Hematopoietic multipotent progenitor cell treated with erythropoietin and hydrocortisone succinate and interleukin-3 and kit ligand, for 17 days (in vitro differentiated cells): ENCODE measurements at places on chromosomes 6 and 20.

GRCh38 chr6:132198896-132199295 is 202.4 kb downstream of the MOXD1 start:
- no peak for DNase-seq

- no peak for DNase-seq
Measured at GRCh38 chr6:130697995-130698535, 129.1 kb upstream of the SMLR1 start.

DNA sequence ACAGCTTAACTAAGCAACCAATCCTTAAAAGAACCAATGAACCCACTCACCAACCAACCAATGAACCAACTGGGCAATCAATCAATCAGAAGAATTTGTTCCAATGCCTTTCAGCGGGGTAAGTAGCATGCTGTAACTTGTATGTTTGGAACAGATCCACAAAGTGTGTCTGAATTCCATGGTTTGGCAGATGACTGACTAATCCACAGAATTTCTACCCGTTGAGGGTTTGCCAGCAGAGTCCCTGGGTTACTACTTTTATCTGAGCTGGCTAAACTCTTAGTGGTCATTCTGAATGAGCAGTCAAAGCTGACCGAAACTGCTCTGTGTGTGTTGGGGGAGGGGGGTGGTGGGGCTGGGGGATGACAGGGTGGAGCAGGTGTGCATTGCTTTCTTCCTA is 125.0 kb upstream of the JAG1 start:
- DNase-seq = no peak

GRCh38 chr20:44582311-44583025 is at the start of gene PKIG:
Gene PKIG (plus strand): TSS chr20:44582579. CDS start chr20:44614557, 31,978 bp downstream.
- DNase-seq = no peak

GRCh38 chr6:155215906-155216305 is 47.9 kb upstream of the CLDN20 start:
- no peak for DNase-seq

DNA sequence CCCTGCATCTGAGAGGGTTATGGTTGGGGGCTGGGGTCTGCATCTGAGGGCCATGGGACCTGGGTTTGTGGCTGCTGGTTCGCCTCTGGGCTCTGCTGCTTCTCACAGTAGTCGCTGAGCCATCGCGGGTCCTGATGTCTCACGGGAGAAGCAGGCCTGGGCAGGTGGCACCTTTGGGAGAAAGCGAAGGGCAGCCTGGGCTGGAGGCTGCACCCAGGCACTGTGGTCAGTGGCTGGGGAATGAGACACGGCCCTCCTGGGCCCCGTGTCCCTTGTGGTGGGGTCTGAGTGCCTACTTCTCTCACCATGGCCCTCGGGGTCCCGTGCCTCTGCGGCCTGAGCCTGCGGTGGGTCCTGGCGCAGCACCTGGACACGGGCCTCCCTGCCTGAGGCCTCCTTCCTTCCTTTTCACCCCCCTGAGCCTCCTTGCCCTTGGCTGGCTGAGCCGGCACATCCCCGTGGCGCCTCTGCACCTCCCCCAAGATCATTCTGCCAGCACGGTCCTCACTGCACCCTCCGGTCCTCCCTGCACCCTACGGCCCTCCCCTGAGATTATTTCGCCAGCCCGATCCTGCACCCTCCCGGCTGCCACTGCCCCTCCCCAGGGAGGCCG is 206.0 kb downstream of the ERMARD start:
- DNase-seq = no peak

GRCh38 chr20:11086970-11087369 is 413.2 kb upstream of the JAG1 start:
- no peak for DNase-seq

GRCh38 chr6:157558487-157559200 is 177.7 kb downstream of the ZDHHC14 start:
- no peak for DNase-seq

DNA sequence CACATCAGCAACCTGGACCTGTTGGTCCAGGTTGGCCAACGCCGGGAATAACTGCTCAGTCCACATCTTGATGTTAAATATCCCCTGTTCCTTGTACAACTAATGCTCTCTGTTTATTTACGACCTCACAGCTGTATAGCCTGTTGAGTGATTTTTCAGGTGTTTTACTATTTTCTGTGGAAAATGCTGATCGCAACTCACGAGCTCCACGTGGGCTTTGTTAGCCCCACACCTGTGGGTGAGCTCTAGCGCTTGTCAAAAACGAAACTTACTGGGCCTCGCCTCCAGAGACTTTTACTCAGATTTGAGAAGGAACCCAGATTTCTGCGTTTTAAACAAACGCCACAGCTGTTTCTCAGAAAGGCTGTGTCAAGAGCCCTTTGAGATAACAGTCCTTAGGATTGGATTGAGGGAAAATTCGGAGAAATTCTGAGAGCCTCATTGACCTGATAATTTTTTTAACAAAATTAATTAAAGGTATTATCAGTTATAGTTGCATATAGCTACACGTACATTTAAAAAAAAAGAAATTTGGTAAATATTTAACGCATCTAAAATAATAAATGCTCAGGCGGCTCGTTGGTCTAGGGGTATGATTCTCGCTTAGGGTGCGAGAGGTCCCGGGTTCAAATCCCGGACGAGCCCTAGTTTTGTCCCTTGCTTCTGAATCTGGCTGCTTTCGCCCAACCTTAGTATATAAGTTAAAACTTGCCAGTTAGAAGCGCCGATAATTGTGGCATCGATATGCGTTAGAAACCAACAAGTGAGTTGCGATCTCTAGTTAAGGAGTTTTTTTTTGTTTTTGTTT is 16.7 kb downstream of the HMGN4 start:
- DNase-seq = peak; percentile 86

GRCh38 chr6:34412016-34412415 is 13.9 kb downstream of the RPS10 start:
- DNase-seq = no peak

- no peak for DNase-seq
Measured at GRCh38 chr6:142816031-142816430, 128.9 kb downstream of the HIVEP2 start.

DNA sequence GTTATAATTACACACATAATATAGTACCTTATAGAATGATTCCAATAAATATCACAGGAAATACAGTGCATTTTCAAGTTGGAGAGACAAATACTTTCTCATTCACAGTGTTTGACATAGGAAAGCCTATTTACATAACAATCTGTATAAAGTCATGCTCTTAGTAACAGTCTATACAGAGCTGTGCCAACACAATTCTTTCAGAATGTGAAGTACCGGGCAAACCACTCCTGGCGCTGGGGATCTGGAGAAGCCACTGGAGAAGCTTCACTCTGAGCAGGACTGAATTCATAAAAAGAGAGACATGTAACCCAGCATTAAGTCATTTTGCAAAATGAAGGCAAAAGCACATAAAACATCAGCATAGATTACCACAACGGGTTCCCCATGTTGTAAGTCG is 24.9 kb upstream of the MCM9 start:
- no peak for DNase-seq

- no peak for DNase-seq
Measured at GRCh38 chr6:111157412-111157811, 70.1 kb downstream of the SLC16A10 start.

DNA sequence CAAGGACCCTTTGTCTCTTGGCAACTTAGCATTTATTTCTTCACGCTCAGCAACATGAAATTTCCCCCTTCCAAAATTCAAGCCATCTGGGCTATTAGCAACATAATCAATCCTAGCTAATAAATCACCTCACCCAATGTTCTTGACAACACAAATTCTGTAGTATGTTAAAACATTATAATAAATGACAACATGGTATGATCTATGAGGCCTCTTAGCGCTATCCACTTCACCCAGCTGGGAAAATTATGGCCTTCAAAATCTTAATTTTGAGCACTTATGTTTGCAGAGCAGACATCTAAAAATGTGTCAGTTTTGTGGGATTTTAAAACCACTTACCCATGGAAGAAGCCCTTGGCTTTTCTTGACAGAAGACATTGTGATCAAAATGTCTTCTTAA is 181.9 kb downstream of the HDGFL1 start:
- DNase-seq = no peak

DNA sequence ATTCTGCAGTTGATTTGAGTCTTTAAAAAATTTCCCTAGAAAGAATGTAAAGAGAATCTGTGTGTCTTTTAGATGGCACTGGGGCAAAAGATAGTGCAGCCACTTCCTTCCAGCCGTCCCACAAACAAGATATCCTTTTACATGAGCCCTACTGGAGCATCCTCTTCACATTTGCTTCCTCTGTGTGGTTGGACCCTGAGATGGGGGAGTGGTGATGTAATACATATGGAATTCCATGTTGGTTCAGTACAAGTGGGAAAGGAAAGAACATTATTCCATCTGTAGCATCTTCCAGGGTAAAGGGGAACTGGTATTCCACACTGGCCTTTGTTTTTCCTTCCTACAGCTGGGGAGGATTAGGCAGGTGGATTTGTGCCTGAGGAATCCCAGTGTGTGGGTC is 78.9 kb upstream of the ISM1 start:
- no peak for DNase-seq

- no peak for DNase-seq
Measured at GRCh38 chr6:112117554-112117953, 30.2 kb downstream of the FAM229B start.

- no peak for DNase-seq
Measured at GRCh38 chr6:131754715-131755567, 44.1 kb upstream of the CTAGE9 start.

- DNase-seq = no peak
Measured at GRCh38 chr20:11810311-11811083, 107.2 kb upstream of the BTBD3 start.

DNA sequence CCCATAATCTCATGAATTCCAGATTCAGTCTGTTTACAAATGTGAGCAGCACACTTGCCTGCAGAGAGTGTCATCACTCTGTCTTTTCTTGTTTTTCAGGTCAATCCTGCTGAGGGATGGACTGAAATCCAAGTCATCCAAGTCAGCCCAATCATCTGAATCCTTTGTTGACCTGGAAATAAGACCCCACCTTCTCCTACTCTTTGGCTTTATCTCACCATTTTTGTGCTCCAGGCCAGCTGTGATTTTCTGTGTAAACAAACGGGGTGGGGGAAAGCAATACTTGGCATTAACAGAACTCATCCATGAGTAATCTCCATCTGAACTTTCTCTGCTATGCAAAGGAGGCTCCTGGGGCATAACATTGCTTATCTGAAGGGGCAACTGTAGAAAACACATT is 16.9 kb upstream of the GSTA4 start:
- no peak for DNase-seq

GRCh38 chr6:26045065-26045927 is 41.9 kb upstream of the HFE start:
- peak; percentile 95 for DNase-seq

DNA sequence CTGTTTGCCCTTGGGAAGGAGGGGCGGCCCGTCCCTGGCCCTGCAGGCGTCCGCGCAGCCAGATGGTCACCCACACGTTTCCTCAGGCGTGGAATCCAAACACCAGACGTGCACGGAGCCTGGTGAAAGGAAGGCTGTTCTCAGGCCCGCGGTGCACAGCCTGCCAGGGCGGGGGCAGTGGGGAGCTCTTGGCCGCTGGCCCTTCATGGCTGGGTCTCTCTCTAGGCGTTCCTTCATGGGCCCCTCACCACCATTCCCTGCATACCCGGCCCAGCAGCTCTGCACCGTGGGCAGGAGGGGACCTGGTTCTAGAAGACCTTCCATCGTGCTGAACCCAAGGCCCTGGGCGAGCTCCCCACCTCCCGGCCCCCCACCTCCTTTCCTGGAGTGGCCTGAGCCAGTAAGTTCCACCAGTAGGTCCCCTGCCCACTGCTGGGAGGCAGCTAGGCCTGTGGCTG is 30.4 kb upstream of the SMOC2 start:
- no peak for DNase-seq

DNA sequence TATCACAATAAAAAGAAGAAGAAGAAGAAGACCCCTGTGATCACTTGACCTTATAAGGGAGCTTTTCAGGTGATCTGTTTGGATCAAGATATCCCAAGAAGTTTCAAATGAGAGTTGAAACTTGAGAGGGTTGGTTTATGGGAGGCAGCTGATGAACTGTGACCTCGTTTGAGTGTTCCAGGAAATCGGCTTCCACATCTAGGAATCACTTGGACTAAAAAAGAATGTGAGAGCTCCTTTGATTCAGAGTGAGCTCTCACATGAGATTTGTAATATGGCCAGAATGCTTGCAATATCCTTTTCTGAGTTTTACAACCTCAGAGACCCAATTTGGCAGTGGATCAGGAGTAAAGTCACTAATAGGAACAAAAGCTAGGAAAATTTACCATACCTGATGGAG is 228.1 kb downstream of the ATXN1 start:
- DNase-seq = no peak

GRCh38 chr6:167574431-167575151 is 249.7 kb downstream of the TTLL2 start:
- no peak for DNase-seq

- DNase-seq = no peak
Measured at GRCh38 chr6:123838505-123839234, 35.0 kb downstream of the NKAIN2 start.

GRCh38 chr20:1979106-1979778 is 14.6 kb downstream of the PDYN start:
- no peak for DNase-seq

- no peak for DNase-seq
Measured at GRCh38 chr6:129793447-129793846, 67.7 kb downstream of the TMEM244 start.

DNA sequence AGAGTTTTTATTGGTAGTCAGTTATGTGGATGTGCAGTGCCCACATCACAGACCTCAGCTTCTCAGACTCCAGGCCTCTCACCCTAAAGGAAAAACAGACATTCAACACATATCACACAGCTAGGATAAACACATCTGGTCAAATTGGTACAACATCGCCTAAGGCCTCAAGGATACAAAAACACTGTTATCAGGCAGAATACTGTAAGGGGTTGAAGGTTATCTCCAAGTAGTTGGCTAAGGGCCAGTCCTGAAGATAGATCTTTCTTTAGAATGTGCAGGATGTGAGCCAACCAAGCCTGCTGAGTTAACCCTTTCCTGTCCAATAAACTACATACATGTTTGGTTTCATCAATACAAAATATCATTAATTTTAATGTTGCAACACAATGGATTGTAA is 308.4 kb upstream of the GJE1 start:
- DNase-seq = no peak

- DNase-seq = no peak
Measured at GRCh38 chr6:10272591-10272990, 142.3 kb downstream of the TFAP2A start.

DNA sequence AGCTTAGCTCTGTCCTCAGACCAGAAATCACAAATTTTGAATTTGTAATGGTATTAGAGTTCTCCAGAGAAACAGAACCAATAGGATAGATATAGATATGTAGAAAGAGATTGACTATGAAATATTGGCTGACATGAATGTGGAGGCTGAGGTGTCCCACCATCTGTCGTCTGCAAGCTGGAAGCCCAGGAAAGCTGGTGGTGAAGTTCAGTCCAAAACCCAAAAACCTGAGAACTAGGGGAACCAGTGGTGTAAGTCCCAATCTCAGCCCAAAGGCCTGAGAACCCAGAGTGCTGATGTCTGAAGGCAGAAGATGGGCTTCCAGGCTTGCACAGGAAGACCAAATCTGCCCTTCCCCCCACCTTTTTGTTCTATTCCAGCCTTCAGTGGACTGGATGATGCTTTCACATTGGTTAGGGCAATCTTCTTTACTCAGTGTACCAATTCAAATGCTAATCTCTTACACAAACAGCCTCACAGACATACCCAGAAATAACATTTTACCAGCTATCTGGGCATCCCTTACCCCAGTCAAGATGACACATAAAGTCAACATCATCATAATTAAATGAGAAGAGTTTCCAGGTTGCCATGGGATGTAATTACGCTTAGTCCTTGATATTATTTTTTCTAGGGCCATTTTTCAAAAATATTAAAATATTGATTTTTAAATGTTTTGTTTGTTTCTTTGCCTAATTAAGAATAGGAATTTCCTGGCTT is 570.8 kb downstream of the UTRN start:
- no peak for DNase-seq
